ENCODE measurements at places on chromosomes 12 and 14.

DNA sequence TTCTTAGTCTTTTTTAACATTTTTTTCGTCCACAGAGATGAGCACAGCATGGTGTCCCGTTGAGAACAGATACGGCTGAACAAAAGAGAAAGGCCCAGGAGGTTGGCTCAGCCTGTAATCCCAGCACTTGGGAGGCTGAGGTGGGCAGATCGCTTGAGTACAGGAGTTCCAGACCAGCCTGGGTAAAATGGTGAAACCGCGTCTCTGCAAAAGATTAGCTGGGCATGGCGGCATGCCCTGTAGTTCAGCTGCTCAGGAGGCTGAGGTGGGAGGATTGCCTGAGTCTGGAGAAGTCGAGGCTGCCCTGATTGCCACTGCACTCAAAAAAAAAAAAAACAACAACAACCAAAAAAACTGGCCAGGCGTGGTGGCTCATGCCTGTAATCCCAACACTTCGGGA, 5.9 kb upstream of the EP400 start:
- no peak for DNase-seq

DNA sequence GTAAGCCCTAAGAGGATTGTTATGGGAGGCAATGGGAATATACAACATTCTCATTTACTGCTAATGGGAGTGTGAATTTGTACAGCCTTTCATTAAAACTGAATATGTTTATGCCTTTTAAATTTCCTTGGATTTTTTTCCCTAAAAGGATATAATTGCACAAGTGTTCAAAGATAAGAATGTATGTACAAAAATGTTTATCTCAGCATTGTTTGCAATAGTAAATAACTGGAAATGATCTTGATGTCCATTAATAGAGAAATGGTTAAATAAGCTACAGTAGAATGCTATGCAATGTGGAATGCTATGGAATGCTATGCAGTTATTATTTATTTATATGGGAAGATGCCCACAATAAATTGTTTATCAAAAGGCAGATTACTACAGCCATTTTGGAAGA, 62.5 kb upstream of the SLC38A2 start:
- no peak for DNase-seq

DNA sequence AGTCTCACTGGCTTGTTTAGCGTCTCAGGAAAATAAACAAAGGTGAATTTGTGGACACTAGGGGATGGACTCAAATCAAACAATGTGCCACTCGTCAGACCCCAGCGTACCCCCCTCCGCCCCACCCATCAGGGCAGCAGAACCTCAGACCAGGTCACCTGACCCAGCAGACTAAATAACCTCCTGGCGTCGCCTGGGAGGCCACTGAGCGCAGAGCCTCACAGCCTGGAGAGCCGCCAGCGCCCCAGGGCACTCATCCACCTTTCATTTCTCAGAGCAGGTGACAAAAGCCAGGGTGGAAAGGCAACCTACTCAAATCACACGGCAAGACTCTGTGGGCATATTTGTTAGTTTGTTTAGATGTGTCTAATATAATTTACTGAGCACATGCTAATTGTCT, 100.9 kb downstream of the DICER1 start:
- DNase-seq = no peak

GRCh38 chr12:18951218-18951617, 178.3 kb upstream of the PLEKHA5 start:
- DNase-seq = no peak

- no peak for DNase-seq
These were observed 224.2 kb upstream of the PWP1 start for GRCh38 chr12:107461222-107461975.

- DNase-seq = no peak
These were observed 420.1 kb downstream of the FUT8 start for GRCh38 chr14:65832431-65833266.
